Stimulated activated CD8-positive, alpha-beta memory T cell treated with anti-CD3 and anti-CD28 coated beads, Interleukin-7, amount 100 ng/mL, for 1 hour (primary cell): ENCODE measurements at places on chromosomes 1 and 21.

DNA sequence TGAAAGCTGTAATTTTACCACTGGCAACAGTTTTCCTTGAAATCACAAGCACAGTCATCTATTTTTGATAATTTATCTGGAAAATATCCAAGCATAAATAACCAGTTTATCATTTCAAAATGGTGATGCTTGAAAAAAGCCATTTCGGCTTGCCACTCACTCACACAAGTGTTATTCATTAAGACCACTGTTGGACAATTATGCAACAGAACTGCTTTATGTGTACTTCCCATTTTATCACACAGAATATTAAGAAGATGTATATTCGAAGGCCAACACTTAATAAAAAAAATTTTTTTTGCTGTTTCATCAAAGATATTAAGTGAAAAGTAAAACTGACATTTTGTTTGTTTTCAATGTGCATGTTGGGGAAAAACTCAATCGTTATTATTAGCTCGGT lies 62.3 kb downstream of the EIF4G3 start:
- DNase-seq, result no peak

- DNase-seq, result no peak
Observed at GRCh38 chr1:208747979-208748378, 503.8 kb upstream of the PLXNA2 start.

- no peak for DNase-seq
Observed at GRCh38 chr1:234941321-234942011, 187.2 kb downstream of the TOMM20 start.

DNA sequence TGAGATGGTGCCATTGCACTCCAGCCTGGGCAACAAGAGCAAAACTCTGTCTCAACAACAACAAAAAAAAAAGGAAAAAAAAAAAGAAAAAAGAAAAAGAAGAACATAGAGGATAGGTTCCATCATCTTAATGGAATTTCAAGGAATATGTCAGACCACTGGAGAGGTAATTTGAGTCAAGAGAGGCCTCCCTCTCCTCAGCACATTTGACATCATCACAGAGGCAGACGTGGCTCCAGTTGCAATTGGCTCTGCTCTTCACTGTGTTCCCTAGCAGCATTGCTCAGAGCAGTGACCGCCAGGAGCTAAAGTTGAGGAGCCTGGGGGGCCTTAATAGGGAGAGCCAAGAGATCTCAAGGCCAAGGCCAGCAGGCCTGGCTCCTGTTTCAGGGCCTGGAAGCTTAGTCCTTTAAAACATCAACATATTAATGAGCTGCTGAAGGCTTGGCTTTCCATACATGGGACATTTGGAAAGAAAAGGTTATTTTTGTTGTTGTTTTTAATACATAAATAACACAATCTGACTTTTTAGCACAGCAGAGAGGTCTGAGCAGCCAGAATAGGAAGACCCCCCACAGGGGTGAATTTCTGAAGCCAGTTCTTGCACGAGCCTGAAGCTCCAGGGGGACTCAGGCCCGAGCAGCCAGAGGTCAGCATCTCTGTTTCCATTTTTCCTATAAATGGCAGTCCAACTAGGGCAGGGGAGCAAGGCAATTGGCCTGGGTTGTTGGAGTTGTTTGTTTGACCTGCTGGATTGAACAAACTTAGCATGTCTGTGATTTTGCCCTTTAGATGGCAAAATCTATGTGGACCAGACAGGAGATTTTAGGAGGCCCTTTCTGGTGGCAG lies 118.3 kb upstream of the FGGY start:
- no peak for DNase-seq

- DNase-seq, result no peak
Observed at GRCh38 chr1:1968767-1969504, 34.6 kb downstream of the CFAP74 start.

- DNase-seq, result no peak
Observed at GRCh38 chr1:16605532-16606505, 7.5 kb downstream of the NBPF1 start.

DNA sequence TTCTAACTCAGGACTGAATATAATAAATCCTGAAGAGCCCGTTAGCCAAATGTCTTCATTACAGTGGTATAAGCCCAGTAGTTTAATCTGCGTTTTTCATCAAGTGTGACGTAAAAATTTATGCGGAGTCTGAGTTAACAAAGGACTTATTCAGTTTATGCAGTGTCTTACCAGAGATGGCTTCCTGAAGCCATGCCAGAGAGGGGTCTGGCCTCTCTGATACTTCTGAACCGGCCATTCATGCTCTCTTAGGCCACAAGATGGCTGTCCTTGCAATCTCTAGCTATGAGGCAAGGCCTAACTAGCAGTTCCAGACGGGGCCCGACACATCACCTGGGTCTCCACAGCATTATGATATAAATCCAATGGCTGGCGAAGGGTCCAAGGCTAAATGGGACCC lies 101.4 kb downstream of the TEX35 start:
- DNase-seq, result no peak

- no peak for DNase-seq
Observed at GRCh38 chr1:91511386-91511785, 10.7 kb downstream of the CDC7 start.

DNA sequence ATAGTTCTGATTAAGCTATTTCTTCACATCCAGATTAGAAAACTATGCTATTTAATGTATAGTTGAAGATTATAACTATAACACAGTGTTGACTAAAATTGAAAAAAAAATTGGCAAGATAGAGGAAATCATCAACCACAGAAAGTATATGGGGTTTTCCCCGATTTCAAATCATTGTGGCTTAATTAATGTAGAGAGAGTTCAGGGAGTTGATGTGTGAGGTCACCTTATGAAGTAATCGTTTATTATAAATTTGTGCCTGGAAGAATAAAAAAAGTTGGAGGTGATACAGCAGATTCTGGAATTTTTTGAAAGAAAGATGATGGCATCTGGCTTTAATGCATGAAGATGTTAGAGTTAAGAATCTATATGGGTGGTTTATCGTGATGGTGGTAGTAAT lies 84.3 kb downstream of the PTGS2 start:
- no peak for DNase-seq

DNA sequence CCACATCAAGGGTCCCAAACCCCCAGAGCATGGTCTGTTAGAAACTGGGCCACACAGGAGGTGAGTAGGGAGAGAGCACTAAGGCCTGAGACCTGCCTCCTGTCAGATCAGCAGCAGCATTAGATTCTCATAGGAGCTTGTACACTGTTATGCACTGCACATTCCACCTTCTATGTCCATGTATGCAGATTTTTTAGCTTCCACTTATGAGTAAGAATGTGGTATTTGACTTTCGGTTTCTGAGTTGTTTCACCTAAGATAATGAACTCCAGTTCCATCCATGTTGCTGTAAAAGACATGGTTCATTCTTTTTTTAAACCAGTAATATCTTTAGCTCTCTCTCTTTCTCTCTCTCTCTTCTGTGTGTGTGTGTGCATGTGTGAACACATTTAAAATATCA lies 663 bp upstream of the GBP6 start:
- DNase-seq, result no peak

GRCh38 chr1:150159550-150159949 lies 9.8 kb downstream of the PLEKHO1 start:
- no peak for DNase-seq

DNA sequence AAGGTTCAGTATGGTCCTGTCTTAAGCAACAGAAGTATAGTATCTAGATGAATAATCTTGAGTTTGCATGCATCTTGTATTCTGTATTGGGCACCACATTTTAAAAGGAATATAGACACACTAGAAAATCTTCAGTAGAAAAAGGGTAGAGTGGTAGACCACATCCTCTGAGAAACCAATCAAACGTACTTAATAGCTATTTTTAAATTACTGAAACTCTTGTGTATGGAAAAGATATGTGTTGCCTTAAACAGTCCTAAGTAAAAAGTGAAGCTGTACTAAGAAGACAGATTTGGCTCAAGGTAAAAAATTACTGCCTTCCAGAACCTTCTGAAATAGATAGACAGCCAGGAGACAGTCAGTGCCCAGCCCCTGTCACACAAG lies 3.1 kb downstream of the CTXND2 start:
- DNase-seq, result no peak

DNA sequence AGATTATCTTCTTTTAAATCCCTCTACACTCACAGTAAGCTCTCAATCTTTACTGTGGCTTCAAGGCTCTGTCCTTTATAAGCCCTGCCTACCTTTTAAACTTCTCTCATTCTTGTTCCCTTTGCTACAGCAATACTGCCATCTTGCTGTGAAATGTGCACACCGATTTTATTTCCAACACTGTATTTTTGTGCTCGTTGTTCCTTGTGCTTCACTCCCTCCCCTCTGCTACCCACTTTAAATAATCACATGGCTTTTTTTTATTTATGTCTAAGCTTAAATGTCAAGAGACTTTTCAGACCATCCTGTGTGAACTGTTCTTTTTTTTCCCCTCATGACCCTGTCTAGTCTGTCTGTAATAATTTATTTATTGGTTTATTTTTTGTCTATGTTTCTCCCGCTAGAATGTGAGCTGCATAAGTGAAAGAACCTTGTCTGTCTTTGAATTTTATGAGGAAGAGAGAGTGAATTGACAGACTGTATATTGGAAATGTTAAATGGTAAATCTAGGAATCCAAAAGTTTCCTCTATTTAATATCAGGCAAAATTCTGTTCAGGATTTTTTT lies 45.7 kb downstream of the ABCD3 start:
- no peak for DNase-seq

- no peak for DNase-seq
Observed at GRCh38 chr1:156993426-156994147, 52.0 kb downstream of the ARHGEF11 start.

DNA sequence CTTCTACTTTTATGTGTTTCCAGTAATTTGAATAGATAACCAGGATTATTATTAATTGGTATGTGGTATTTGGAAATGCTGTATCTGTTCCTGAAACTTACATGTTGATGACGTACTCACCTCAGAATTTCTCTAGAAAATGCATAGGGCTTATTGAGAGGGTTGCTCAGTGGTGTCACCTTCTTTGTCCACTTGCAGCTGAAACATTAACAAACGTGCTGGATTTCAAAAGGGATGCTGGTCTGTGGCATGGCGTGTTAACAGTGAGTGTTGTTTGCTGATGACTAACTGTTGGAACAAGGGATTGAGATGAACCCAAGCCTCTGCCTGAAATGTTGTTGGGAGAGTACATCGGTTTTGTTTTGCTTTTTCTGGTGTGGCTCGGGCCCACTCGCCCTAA lies 67.9 kb downstream of the S100B start:
- no peak for DNase-seq

DNA sequence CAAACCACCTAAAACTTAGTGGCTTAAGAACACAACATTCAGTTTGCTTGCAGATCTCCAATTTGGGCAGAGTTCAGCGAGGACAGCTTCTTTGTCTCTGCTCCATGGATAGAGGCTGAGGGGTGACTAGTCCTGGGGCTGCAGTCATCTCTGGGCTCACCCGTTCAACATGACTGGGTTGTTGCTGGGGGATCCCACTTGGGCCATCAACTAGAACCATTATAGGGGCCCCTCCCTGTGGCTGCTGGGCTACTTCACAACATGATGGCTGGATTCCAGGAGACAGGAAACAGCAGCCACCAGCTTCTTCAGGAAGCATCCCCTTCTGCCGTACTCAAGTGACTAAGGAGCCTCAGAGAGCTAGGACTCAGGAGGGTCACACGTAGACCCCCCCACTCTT lies 140.9 kb downstream of the RHOU start:
- no peak for DNase-seq

GRCh38 chr1:25150985-25151495 lies 81.3 kb downstream of the SYF2 start:
- no peak for DNase-seq

GRCh38 chr21:31161157-31161556 lies 122.9 kb upstream of the KRTAP19-8 start:
- DNase-seq, result no peak

DNA sequence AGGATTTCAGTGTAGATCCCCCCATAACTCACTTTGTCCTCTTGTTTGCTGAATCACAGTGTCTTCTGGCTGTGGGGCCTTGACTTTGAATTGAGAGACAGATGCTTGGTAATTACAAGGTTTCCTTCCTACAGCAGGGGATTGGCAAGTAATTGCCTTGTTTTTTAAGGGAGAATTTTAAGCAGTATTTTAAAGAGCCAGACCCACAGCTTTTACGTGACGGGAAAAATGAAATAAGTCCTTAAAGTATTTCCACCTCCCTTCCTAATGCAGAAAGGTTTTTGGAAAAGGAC lies 41.0 kb downstream of the PGBD5 start:
- DNase-seq, result no peak

- no peak for DNase-seq
Observed at GRCh38 chr1:97565886-97566285, 354.9 kb downstream of the DPYD start.

- no peak for DNase-seq
Observed at GRCh38 chr1:117060441-117061317, 553 bp downstream of the TTF2 start.

DNA sequence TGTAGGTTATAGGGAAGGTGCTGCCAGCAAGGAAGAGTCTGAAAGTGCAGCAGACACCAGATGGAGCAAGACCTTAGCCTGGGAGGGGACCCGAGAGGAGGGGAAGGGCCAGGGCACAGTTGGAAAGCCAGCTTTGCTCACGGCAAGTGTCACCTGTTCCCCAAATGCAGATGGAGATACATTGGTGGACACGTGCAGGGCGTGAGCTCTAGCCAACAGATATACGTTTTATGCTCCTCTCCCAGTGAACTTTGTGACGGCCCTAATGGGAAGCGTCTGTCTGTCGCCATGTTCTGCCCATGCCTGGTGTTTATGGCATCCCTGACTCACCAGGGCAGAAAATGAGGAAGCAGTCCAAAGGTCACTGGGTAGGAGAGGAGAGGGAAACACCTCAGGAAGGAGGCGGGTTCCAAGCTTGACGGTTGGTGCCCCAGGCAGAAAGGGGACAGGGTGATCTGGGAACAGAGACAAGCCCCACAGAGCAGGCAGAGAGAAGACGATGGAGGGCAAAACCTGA lies 7.6 kb downstream of the GPA33 start:
- no peak for DNase-seq

DNA sequence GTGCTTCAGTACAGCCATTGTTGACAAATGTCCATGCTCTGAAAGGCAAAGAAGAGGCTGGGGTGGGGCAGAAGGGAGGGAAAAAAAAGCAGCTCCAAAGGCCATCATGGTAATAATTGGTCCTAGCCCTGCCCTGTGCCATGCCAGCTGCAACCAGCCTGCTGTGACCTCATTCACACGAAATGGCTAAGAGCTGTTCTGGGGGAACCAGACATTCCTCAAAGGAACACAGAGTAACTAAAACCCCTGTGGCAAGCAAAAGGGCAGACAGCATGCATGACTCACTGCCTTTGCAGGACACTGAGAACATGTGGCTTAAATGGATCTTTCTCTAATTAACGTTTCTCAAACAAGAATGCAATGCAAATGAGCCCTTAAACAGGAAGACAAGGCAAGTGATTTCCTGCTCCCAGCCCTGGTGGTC lies 42.3 kb downstream of the STYXL2 start:
- no peak for DNase-seq

- no peak for DNase-seq
Observed at GRCh38 chr1:202076050-202076511, 46.6 kb upstream of the GPR37L1 start.

- DNase-seq, result no peak
Observed at GRCh38 chr1:93448292-93448982, 519 bp downstream of the FNBP1L start.

DNA sequence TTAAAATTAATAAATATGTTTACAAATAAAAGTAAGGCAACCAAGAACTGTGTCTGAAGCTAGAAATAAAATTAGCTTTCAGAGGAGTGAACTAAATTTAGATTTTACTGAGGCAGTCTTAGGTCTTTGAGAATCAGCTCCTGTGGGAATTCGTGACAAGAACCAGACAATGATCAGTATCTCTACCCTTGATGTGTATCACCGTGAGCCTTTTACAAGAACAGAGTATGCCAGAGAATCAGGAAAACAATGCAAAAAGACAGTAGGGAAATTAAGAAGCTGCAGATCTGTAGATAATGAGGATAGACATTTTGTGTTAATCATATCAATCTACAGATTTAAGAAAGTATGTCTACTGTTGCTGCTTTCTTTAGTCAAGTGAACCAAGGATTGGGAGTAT lies 351.0 kb downstream of the COL11A1 start:
- DNase-seq, result no peak
